ENCODE measurements at places on chromosomes 6 and 20.

DNA sequence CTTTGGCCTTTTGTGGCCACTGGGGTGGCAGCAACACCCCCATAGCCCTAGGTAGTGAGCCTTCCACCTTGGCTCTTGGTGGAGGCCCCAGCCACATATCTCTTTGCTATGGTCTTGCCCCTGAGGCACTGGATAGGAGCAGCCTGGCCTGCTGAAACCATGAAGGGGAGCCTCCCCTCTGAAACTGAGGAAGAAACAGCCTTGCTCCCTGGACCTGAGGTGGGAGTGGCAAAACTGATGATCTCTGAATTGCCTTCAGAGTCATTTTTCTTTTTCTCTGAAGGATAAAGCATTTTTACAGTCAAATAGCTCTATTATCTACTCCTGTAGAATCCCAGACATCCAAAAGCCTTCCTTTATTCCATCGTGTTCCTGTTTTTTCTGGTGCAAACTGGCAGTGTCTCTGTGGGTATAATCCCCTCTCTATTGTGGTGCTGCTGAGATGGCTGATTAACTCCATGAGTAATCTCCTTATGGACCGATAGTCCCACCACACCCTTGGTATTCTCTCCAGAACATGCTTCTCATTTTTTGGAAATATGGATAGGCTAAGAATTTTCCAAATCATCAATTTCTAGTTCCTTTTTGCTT, 22.0 kb upstream of the PRSS35 start:
- DNase-seq, result no peak

DNA sequence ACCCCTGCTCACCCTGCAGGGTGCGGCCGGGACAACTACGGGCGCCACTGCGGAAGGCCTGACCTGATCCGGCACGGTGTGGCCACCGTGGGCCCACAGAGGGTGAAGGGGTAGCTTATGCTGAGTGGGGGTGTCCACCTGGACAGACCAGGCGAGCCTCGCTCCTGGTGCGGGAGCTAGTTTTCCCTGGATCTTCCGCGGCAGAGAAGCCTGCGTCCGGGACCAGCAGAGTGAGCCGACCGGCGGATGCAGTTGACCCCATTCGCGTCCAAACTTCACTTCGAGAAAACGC, 38.2 kb downstream of the NCR2 start:
- no peak for DNase-seq

DNA sequence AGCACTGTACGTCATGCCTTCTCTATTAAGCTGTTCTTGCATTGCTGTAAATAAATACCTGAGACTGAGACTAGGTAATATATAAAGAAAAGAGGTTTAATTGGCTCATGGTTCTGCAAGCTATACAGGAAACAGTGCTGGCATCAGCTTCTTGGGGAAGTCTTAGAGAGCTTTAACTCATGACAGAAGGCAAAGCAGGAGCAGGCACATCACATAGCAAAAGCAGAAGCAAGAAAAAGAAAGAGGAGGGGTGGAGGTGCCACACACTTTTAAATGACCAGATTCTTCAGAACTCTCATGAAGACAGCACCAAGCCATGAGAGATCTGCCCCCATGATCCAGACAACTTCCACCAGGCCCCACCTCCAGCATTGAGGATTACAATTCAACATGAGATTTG, 30.1 kb downstream of the CYB5R4 start:
- DNase-seq, result no peak

DNA sequence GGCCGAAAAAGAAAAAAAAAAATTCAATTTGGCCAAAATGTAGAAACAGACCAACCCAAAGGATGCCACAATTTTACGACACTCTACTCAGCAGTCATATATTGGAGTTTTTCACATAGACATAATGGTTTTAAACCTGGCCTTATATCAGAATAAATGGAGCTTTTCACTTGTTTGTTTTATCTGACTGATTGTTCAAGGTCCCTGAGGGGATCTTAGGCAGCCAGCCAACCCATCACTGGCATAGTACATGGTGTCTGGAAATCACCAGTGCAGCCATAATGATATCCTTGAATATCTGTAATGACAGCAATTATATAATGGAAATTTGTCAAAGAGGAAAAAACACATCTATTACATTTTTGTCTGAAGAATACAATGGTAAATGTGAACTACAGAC, 96.9 kb downstream of the PRSS35 start:
- no peak for DNase-seq

DNA sequence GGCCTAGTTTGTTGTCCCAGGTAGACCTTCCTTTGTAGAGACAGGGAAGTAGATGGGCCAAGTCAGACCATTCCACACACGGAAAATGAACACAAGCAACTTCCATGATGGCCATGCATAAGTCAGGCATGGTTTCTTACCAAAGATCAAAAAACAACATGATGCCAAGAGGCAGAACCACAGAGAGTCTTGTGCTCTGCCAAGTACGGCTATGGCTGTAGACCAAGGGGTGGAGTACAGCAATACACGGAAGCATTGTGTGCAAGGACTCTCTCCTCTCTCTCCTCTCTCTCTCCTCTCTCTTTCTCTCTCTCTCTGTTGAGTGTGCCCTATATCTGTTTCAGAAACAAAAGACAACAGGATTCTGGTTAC, 4.8 kb upstream of the DUSP22 start:
- no peak for DNase-seq

DNA sequence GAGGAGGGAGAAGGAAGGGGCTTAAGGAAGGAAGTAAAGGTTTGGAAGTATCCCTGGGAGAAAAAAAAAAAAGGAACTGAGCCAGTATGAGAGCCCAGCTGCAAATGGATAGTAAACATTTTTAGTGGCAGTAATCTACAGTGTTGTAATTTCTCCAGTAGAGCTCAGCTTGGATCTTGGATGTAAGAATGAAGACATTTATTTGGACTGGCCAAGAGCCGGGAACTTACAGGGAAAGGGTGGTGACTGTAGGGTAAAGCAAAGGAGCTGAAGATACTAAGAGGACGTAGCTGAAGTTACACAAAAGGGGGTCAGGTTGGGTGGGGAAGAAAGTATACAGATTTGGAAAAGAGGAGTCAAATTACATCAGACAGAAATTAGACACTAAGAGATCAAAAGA, 13.5 kb downstream of the EEF1E1 start:
- no peak for DNase-seq

DNA sequence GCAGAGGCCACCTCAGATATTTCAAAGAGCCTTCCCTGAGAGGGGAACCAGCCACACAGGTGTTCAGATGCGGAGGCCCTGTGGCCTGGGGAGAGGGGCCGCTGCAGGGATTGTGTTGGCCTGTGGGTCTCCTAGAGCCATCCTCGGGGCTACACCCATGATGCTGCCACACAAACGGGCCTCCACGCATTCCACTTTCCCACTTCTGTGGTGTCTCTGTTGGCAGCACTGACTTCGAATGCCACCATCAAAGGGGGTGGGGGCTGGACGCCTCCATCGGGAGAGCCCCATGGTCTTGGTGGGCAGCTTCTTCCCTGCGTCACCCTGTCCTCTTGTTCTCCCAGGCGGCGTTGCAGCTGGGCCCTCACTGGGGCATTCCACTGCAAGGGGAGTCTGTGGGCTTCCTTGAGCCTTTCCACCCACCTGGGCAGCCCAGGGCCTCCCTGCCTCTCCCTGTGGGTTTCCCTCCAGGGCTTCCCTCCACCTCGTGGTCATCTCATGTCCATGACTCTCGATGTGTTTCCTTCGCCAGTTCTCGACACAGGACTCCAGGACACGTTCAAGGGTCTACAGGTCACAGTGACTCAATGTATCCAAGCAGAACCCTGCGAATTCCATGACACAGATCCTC, 145.5 kb downstream of the ERMARD start:
- DNase-seq, result no peak

- no peak for DNase-seq
These were observed 10.2 kb downstream of the HDAC2 start for GRCh38 chr6:113960795-113961194.
